ENCODE measurements at places on chromosomes 3 and 15.
A peak's percentile ranks its signal among the peaks of the same experiment; 100 is the strongest.

DNA sequence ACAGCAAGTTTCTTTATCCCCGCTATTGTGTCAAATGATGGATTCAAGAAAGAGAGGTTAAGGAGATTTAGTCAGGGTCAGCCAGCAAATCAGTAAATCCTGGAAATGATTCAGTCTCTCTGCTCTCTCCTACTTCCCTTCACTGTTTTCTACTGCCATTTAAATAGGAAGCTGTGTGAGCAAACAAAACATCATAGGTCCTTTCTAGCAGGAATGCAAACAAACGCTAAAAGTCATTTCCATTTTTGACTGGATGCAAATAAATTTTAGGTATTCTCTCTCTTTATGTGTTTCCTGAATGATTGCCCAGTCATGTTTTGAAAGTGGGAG lies 299.4 kb upstream of the RORA start:
- DNase-seq = no peak

DNA sequence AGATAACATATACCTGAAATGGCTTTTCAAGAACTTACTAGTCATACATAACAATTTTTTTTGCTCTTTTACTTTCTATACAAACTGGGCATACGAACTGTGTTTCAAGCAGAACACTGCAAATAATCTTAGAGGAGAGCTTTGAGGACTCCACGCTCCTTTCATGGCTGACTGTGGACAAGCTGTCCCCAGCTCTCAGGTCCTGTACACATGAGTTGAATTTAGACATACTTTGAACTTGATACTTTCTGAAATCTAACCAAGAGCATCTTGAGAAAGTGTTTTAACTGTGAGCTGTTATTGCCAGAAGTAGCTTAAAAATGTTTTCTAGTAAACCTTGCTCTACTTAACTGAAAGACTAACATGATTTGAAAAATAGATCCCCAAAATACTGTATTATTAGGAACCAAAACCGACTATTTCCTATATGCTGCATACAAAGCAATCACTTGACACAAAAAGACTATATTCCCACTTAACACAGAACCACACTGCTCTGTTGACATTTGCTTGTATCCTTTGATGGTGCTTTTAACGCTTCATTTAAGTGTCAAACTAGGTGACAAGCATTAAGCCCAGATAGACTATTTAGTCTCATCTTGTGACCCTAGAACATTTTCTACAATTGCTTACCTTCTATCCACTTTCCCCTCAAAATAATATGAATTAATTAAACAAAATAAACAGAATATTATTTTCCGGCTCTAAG lies 755.8 kb downstream of the ROBO1 start:
- no peak for DNase-seq

DNA sequence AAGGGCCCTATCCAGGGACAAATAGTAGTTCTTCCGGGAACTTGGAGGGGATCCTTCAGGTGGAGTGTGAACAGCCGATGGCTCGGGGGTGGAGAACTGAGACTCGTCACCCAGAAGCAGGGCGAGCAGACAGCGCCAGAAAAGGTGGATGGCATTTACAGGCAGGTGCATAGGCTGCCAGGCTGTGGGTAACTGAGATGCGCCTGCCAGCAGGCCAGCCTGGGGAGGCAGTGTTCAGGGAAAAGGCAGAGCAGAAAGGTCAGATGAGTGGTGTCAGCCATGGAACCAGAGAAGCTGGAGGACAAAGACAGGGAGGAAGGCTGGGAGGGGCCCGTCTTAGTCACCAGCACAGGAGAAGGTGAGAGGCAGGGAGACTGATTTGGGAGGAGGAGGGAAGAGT lies 53.0 kb upstream of the SEC22A start:
- DNase-seq = no peak

DNA sequence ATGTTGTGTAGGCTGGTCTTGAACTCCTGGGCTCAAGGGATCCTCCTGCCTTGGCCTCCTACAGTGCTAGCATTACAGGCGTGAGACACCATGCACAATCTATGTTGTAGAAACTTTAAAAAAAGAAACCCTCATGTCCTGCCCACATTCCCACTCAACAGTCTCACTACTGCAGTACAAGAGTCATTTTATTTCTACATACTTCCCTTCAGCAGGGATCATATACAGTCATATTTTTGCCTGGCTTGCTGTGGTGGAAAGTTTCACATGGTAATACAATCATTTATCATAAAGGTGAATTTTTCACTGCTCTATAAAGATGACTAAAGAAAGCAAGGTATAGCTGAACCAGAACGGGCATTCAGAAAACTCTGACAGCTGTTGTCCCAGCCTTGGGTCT lies 53.8 kb upstream of the PIK3CB start:
- no peak for DNase-seq

DNA sequence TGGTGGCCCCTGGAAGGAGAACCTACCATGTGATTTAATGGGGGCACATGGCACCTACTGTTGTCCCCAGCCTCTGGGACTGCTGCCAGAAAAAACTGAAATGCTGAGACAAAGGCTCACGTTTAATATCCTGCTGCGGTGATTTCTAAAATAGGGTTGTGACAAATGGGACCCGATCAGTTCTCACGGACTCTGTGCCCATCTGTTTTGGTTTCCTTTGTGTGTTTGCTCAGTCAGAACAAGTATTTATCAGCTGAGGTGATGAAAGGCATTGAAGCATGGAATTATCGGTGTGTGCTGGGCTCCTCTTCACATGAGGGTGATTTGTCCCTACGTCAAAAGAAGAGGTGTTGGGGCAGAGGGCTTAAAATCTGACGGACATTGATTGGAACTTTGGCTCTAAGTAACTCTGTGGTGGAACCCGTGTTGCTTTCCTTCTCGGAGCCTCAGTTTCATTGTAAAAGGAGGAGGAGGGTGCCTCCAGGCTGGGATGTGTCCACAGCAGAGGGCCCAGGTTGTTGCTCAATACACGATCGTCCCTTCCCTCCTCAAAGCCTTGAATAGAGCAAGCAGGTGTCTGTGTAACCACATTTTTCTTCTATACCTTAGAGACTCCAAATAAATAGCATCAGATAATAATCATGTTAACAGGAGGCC lies 283.3 kb upstream of the RGMA start:
- DNase-seq = no peak

- peak; percentile 98 for DNase-seq
Measured at GRCh38 chr3:142578329-142579223, at the start of gene ATR. Gene ATR, minus strand, starts transcription at chr3:142578733. Its CDS starts 29 bp downstream, at chr3:142578704.

GRCh38 chr3:155196131-155197021 lies 97.1 kb downstream of the STRIT1 start:
- DNase-seq = no peak

DNA sequence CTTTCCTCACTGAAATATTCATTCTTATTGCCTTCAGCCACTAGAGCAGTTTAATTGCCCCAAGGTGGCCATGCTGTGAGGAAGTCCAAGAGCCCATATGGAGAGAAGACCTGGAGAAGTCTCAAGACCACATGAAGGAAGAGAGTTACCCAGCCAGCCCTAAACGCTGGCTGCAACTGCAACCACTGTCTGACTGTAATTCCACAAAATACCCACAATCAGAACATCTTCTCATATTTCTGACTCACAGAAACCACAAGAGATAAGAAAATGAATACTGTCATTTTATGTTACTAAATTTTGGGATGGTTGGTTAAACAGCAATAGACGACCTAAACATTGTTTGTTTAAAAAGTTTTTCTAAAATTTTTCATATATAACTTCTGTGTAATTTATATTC lies 14.7 kb upstream of the SST start:
- no peak for DNase-seq
